ENCODE measurements at places on chromosomes 7 and 10.
A peak's percentile ranks its signal among the peaks of the same experiment; 100 is the strongest.

- no peak for DNase-seq
Observed at GRCh38 chr10:34094961-34095360, 720.1 kb downstream of the PARD3 start.

DNA sequence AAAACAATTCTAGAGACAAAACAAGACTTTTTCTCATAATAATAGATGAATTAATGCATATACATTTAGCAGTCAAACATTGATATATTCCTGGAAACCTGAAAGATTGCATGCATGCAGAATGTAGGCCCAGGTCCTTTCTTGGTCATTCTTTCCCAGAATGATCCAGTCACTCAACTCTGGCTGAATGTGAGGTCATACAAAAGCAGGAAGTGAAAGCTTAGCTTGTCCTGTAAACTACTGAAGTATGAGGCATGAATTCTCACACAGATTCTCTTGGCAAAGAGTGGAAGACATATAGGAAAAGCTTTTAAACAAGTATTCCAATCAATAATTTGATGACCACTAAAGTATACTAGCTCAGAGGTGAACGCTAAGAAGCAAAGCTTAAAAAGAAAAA is 253.9 kb downstream of the PPP1R3A start:
- no peak for DNase-seq

DNA sequence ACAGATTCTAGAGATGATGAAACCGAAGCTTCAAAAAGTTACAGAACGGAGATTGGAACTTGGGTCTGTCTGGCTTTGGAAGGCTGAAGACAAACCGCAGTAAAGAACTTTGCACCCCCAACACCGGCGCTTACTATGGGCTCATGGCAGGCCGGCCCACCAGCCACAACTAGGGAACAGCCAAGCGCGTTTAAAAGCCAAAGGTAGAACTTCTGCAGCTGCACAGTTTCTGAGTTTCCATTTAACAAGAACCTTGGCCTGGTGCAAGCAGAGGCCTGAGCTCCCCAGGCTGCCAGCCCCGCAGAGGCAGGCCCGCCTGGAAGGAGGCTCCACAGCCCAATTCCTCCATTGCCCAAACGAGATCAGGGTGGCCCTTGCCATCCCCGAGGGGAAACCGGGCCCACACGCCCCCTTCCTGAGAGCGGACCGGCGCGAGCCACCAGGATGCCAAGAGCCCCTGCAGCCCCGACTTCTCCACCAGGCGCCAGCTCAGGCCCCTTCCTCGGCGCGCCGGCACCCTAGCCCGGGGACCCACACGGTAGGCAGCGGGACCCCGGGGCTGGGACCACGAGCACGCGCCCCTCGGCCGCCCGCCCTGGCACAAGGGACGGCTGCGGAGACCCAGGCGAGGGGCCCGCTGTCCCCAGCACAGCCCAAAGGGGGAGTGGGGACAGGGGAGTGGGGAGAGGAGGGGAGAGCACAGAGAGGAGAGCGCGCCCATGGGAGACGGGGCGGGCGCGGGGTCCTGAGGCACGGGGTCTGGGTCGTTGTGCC is 566 bp downstream of the MAD1L1 start:
- no peak for DNase-seq

- no peak for DNase-seq
Observed at GRCh38 chr10:72206511-72207229, 9.1 kb upstream of the ANAPC16 start.

- no peak for DNase-seq
Observed at GRCh38 chr10:17003651-17004286, 125.8 kb downstream of the CUBN start.

DNA sequence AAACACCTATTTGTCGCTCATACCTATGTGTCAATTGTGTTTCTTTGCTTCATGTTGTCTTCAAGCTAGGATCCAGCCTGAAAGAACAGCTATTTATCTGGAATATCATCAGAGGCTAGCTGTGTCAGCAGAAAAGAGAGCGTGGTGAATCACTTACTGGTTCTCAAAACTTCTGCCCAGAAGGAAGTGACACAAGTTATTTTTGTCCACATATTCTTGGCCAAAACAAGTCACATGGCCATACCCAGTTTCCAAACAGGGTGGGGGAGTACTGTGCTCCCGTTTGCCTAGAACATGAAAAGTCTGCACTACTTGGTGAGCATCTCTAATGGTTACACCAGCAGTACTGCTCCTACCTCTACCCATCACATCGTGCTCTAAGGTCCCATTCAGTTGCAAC is 160.9 kb upstream of the CSTF2T start:
- DNase-seq = no peak

DNA sequence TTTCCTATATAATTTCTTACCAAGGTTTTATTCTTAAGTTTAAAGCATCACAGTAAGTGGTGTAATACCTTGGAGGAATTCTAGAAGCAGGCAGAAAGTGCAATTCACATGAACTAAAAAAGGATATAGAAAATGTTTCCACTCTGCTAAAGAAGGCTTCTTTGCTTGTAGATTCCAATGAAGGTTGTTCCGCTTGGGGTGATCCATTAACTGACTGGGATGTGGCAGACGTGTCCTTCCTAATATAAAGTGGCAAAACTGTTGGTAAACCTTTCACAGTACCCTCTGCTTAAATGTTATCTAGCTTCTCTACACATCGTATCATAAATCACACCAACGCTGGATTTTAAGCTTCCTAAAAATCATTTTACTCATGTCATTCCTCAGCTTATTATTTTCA is 2.3 kb downstream of the ZC3HC1 start:
- no peak for DNase-seq

DNA sequence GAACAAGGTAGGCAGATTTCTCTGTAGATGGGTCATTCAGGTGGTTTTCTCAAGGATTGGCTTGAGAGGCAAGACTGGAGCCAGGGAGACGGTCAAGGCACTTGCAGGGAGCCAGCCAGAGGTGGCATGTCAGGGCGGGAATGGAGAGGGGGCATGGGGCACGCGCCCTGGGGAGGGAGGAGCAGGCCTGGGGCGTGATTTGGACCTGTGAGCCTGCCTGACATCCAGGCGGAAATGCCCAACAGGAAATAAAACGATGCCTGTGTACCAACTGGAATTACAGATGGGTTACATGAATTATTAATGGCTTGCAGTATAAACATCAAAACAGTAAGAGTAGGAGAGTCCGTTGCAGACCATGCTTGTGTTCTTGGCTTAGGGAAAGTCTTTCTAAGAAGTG is 8.6 kb upstream of the SUN1 start:
- no peak for DNase-seq

DNA sequence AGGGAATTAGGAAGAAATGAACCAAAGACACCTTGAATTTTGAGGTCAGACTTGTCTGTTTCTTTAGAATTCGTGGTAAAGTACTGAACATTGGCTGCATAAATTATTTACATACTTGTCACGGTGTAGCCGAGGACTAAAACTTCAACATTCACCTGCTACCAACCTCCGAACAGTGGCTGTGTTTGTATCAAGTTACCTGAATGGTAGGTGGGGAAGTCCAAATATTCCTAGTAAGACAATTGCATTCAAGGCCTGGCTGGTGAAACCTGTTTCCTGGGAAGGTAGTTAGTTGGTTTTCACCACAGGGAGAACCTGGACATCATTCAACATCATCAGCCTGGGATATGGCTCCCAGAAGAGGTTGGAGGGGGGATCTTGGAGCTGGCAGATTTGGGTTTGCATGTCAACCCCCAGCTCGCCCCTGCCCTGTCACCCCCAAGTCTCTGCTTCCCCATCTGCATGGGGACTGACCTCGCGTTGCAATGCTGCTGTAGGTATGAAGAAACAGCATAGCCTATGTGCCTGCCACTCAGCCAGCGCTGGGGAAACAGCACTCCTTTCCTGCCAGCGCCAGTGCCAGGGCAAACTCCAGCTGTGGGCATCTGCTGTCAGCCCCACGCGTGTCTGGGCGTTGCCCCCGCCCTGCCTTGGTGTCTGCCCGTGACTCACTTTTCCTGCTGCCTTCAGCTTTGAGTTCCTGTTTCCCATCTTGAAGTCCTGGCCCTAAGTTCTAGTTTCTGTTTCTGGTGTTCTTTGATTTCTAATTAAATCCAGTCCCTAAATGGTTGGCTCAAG is 12.7 kb upstream of the LARP4B start:
- DNase-seq = peak; percentile 21

DNA sequence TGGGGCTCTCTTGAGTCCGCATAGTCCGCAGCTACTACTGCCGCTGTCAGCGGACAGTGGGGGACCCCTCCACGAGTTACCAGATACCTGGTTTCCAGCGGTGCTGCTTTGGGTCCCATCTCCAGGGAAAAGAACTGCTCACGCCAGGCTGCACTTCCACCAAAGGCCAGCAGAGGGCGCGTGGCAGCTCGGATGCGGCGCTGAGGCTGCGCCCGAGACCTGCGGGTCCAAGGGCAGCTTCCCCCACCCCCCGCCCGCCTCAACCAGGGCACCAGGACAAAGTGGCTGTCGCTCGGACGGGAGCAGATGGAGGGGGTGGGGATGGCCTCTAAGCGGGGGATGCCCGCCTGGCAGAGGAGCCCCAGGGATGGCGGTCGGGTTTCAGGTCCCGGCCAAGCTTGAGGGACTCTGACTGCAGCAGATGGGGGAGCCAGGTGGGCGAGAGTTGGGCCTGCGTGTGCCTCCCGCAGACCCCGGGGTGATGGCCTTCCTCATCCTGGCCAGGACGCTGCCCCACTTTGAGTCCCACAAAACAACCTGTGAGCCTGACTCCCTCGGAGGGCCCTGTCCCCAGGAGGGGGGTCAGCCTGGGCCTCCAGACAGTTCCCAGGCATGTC is 23.8 kb upstream of the ZNF735 start:
- DNase-seq = no peak

DNA sequence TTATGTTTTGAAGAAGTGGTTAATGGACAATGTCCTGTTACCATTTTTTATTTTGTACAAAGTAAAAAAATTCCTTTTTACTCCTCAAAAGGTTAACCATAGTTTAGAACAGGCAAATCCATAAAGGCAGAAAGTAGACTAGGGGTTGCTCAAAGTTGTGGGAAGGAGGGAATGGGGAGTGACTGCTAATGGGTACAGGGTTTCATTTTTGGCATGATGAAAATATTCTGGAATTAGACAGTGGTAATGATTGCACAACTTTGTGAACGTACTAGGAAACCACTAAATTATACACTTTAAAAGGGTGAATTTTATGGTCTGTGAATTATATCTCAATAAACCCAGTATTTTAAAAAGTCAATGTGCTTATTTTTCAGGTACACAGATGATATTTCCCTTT is 35.4 kb upstream of the CDK14 start:
- DNase-seq = no peak

DNA sequence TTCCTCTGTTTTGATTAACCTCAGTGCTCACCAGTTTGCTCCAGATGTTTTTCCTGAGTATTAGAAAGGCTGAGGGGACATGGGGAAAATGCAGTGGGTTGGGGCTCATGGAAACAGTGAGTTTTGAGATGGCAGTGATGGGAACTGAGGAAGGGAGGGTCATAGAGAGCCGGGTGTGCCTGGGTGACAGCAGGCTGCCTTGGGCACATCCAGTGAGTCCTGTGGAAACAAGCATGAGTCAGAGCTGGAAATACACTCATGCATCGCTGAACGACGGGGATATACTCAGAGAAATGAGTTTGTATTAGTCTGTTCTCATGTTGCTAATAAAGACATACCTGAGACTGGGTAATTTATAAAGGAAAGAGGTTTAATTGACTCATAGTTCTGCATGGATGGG is 202.2 kb downstream of the TMEM178B start:
- no peak for DNase-seq

DNA sequence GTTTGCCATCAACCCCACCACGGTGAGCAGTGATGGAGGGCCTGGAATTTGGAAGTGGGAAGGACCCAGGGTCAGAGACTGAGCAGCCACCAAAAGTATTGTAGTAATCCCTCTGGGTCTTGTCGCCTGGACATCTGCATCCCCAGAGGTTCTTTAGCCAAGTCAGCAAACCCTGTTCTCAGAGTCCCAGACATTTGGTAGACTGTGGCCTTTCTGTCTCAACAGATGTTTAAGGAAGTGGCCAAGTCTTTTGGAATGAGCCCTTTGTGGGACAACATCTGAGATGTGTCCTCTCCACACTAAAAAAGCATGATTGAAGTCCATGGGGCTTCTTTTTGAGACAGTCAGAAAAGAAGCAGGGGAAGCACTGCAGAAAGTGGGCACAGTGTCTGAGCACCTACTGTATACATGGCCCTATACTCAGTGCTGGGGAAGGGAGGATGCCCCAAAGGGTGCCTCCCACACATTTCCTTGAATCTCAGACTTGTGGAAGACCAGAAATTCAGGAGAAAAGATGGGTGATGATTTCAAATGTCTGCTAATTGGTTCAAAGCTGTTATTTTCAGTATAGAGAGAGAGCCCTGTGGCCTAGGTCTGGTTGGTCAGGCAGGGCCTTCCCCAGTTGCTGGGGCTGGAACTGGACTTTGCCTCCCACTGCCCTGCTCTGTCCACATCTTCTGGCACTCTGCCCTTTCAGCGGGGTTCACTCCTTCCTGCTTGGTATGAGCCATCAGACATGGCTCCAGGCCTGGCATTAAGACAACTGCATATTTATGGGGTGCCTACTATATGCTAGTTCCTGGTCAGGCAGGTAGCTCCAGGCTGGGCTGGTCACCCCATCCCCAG is 26.5 kb upstream of the VSIR start:
- no peak for DNase-seq

DNA sequence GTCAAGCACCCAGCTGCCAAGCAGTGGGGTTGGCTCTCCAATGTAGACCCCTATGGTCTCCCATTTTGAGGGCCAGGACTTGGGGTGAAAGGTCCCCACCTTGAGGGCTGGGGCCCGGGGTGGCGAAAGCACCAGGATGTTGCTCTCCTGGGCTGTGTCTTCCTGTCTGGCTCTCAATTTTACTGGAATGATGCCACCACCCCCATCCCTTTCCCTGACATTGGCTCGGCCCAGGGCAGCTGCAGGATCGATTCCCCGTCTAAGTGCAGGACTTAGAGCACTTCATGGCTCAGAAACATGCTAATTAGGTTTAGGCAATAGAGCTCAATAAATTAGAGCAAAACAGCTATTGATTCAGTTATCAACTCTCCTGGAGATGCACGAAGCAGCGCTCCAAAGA is 27.0 kb upstream of the HSPA12A start:
- no peak for DNase-seq

DNA sequence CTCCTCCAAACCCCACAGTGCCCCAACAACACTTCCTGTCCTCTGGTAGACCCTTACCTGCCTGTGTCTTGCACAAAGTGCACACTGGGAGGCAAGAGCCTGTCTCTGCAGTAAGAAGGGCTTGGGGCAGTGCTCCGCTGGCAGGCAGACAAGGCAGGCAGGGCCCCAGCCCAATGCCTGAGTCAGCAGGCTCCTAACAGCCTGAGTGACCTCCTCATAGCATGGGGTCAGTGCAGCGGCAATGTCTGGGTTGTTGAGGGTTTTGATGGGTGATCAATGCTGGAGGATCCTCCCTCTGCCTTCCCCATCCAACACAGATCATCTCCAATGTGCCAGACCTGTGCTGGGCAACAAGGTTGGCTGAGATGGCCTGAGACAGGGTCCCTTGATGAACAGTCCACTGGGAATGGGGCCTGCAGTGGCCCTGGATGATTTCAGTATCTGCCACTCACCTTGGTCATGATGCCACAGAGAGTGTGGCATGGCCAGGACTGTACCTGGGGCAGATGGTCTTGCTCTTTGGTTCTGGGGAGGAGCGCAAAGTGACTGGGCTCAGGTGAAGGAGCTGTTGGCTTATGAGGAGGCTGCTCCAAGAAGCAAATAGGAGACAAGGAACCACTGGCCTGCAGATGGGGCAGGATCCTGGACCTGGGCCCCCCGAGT is 55.6 kb upstream of the CAMK2B start:
- no peak for DNase-seq
